ENCODE measurements at places on chromosomes 5 and 9. TPM values are rescaled to one million over a fixed set of nuclear protein-coding genes. Genes with fewer than 3 reads are reported as not detected.

Gene PCDHB2
- total RNA-seq, result 2.2 TPM

Gene ISL1
- total RNA-seq, result 5.4 TPM

Gene FAM169A
- 0.28 TPM for total RNA-seq

Gene C1QTNF3
- 2.9 TPM for total RNA-seq

Gene FYB1
- total RNA-seq, result 23.9 TPM

Gene HSPA5
- total RNA-seq, result 78.5 TPM

Gene ROR2
- total RNA-seq, result 21.1 TPM

Gene EDIL3
- total RNA-seq, result 2.3 TPM

Gene NEURL1B
- 22.9 TPM for total RNA-seq

Gene RNF208
- 1.0 TPM for total RNA-seq

Gene LECT2
- total RNA-seq, result not detected

Gene TRPM6
- total RNA-seq, result 1.1 TPM

Gene CENPH
- 1.0 TPM for total RNA-seq

GRCh38 chr5:149227168-149227826 lies 44.4 kb upstream of the AFAP1L1 start:
- no peak for DNase-seq

DNA sequence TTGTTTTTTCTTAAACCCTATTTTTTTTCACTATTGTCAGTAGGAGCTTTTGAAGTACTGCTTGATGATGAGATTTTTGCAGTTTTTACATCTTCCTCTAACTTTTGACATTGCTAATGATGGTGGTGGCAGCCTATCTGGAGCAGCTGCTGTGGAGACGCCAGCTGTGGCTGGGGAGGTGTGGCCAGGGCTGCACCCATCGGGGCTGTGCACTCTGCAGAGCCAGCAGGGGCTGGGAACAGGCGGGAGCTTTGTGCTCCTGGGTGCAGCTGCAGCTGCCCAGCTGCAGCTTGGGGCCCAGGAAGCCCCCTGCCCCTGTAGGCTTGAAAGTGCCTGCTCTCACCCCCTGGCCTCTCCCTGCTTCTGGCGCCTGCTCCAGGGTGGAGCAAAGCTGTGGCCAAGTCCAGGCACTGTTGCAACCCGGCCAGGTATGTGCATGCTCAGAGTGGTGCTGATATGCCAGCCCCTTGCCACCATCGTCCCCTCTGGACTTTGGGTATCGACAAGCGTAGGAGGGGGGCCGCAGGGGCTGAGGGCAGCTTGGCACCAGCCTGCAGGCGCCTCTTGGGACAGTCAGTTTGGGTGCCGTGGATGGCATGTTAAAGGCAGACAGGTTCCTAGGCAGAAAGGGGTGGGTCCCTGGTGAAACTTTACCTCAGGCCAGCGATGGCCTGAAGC lies 39.2 kb downstream of the FER start:
- DNase-seq, result no peak

- no peak for DNase-seq
Measured at GRCh38 chr5:33737697-33738096, 154.1 kb downstream of the ADAMTS12 start.

- DNase-seq, result no peak
Measured at GRCh38 chr5:88248094-88248493, 20.6 kb downstream of the TMEM161B start.

GRCh38 chr9:134989206-134990065 lies 71.7 kb upstream of the FCN1 start:
- no peak for DNase-seq

GRCh38 chr5:7805379-7805778 lies 45.6 kb downstream of the CFAP90 start:
- no peak for DNase-seq

DNA sequence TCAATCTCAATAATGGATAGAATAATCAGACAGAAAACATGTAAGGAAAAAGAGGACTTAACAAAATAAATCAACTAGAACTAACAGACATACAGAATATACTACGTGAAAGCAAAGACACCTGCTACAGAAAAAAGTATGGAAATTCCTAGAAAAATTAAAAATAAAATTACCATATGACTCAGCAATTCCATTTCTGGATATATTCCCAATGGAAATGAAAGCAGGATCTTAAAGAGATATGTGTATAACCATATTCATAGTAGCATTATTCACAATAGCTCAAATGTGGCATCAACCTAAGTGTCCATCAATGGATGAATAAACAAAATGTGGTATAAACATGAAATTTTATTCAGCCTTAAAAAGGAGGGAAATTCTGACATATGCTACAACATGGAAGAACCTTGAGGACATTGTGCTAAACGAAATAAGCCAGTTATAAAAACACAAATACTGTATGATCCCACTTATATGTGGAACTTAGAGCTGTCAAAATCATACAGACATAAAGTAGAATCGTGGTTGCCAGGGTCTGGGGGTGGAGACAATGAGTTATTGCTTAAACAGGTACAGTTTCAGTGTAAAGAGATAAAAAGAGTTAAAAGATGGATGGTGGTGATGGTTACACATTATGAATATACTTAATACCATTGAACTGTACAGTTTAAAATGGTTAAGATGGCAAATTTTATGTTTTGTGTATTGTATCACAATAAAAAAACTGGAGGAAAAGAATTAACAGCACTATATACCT lies 6.9 kb downstream of the PLAA start:
- DNase-seq, result no peak

GRCh38 chr5:180636403-180637075 lies 12.9 kb downstream of the FLT4 start:
- no peak for DNase-seq

- DNase-seq, result no peak
Measured at GRCh38 chr5:93117751-93118531, 463.1 kb downstream of the NR2F1-AS1 start.

DNA sequence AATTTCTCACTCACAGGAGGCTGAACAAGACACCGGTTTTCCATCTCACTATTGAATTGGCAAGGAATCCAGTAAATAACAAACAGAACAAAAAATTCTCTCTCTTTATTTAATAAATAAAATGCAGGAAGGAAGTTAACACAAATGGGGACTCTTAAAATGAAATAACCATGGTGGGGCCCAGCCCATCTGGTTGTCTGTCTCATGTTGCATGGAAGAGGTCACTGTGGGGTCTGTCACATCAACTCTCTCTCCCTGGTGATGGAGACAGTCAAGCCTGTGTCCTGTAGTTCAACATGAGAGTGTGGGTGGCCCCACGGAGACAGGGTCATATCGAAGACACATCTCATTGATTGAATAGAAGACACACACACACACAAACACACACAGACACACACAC lies 297.7 kb downstream of the IRX2 start:
- DNase-seq, result no peak

DNA sequence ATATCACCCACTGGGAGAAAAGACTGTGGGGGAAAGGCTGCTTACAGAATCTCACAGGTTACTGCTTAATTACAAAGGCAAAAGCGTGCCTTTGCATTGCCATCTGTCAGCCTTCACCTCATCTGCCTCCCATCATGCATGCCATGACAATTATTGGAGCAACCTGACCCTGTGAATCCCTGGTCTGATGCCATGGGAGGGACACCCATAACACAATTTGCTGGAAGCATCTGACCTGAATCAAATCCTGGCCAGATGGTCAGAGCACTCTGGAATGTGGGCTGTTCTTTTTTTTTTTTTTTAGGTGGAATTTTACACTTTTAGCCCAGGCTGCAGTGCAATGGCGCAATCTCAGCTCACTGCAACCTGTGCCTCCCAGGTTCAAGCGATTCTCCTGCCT lies 11.6 kb upstream of the RETREG1 start:
- no peak for DNase-seq

GRCh38 chr9:6247266-6247665 lies 31.7 kb downstream of the IL33 start:
- DNase-seq, result no peak

DNA sequence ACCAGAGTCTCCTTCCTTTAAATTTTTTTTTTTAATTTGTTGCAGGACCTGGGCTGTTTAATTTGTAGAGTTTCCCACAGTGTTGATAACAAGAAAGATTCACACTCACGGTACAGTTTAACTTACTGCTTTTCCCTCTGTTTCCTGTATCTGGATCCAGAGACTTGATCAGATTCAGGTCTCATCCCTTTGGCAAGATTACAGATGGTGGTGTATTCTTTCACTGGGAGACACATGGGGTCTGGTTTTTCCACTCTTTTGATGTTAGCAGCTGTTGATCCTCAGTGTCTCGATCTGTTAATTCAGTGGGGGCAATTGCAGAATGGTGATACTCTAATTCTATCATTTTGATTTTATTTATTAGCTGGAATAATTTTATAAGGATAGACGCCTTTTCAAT lies 75.4 kb upstream of the TNFAIP8 start:
- no peak for DNase-seq

DNA sequence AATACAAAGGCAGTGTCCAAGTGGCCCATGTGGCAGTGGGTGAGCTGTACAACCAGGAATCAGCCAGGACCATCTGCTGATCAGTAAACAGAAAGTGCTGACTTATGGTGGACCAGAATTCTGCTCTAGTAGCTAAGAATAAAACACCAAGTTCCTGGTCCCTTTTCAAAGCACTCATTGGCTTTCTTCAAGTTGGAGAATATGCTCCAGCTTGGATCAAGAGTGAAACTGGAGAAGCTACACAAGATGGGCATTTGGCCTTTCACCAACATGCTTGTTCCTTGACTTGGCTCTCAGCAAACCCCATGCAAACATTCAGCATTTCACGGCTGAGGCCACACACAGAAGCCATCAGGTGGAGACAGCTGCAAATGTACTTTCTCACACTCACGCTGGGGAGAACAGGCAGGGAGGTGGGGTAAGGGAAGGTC lies 32.1 kb downstream of the MARCHF3 start:
- DNase-seq, result no peak

DNA sequence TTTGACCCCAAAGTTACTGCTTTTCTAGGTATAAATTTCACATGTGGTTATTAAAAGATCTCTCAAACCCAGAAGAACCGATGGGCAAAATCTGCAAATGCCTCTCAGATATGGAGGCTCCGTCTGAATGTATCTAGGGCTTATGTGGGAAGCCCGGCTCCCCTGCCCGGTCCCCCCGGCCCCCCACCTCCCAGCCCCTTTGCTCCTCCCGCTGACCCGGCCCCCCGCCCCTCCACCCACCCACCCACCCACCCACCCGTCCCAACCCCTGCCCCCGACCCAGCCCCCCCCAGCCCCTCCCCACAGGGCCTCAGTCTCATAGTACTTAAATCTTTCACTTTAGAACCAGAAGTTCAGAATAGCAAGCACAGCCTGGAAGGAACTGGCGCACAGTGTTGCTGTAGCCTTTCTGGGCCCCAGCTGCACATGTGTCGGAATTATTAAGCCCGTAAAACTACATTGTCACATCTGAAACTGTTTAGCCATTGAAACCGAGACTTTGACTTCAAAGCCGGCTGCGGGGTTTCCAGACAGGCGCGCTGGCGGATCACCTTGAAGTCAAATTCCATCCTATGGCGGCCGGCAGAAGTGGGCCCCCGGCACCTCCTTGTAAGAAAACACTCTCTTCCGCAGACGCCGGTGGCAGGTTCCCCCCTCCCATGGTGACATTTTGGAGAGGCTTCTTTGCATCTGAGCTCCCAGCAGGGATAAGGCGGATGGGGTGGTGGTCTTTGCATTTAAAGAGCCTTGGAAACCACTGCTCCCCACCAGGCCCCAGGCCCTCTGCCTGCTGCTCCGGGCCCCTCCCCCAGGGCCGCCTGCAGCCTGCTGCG lies 12.8 kb downstream of the NKD2 start:
- no peak for DNase-seq

DNA sequence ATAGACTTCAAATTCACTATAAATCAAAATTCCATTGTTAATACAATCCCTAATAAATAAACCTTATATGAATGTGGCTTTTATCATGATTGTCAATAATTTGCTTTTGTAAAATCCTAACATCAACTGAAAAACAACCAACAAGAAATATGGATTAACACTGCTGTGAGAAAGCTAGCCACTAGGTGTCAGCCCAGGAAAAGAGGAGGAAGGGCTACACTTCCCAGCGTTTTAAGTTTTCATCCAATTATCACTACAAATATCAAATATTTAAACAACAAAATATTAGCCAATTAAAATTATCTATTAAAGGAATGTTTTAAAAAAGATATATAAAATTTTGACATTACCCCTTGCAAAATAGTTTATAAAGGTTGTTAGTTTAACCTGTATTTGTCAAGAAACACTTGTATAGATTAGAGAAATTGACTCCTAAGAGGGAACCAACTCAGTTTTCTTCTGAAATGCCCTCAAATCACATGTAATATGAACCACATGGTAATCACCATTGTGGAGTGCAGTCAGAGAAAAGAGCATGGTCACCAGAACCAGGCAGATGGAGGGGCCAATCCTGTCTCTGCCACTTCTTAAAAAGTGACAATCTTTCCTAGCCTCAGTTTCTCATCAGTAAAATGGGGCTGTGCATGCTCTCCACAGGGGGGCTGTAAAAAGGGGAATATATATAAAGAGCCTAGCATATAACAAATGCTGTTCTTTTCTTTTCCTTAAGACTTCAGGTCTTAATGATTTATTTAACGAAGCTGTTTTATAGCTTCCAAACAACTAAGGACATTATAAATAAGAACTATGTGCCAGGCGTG lies 188.2 kb downstream of the CRB2 start:
- DNase-seq, result no peak

- DNase-seq, result no peak
Measured at GRCh38 chr5:138694146-138694545, 59.1 kb upstream of the CTNNA1 start.

DNA sequence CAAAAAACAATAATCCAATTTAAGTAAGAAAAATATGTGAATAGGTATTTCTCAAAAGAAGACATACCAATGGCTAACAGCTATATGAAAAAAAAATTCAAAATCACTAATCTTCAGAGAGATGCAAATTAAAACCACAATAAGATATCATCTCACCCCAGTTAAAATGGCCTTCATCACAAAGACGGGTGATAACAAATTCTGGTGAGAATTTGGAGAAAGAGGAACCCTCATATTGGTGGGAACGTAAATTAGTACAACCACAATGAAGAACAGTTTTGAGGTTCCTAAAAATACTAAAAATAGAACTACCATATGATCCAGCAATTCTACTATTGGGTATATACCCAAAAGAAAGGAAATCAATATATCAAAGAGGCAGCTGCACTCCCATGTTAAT lies 94.3 kb downstream of the TMEM167A start:
- no peak for DNase-seq
